ENCODE measurements at places on chromosomes 2 and 18.

DNA sequence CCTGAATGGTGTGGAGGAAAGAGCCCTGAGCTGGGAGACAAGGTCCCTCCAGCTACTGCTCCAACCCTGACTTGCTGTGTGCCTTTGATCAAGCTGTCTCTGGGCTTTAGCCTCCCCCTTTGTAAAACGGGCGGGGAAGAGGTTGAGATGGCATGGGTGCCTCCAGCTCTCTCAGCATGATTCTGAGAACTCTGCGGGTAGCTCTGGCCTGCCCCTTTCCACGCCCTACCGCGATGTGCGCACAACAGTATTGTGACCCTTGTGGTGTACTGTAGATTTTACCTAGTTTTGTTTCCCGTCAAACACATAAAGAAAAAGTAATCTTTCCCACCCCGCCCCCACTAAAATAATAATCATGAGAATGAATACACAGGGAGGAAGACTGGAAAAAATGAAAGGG, 5.3 kb downstream of the CD8A start:
- DNase-seq: peak; percentile 80

- no peak for DNase-seq
Observed at GRCh38 chr2:64410671-64411070, 43.3 kb upstream of the LGALSL start.

DNA sequence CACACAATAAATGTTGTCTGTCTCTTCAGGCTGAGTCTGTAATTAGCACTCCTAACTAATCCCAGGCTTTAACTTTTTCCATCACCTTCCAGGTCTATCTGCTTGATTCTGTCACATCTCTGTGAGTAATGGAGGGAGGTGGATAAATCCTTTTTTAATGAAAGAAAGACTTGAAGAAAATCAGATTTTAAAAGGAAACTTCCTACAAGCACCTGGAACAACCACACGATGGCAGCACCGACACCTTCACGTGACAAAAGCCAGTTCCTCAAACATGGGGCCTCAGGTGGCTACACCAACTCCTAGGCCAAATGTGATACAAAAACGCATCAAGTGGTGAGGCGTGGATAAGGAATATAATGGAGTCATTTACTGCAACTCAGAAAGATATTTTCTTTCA, 41.8 kb downstream of the TGFBRAP1 start:
- DNase-seq: no peak

GRCh38 chr2:241095594-241096290, 6.3 kb downstream of the MTERF4 start:
- DNase-seq: peak; percentile 61

DNA sequence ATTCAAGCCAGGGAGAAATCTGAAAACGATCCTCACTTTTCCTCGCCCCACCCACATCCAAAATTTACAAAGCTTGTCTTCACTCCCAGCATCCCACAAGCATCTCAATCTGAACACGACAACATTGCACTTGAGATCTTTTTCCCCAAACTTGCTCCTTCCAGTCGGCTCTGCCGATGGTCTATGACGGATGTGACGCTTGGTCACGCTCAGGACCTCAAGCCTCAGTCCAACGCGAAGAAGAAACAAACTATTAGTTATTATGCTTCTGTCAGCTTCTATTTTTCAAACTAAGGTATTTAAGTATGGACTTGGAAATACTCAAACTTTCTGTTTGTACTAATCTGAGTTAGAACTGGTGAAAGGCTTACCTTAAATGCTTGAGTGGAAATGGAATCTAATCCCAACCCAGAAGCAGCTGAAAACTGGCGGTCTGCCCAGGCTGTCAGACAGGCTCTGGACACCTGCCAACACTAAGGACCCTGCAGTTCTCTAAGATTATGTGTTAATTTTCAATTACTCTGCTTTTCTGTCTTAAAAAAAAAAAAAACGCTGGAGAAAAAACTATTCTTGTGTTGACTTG, 132.1 kb upstream of the DNMT3A start:
- no peak for DNase-seq
